ENCODE measurements at places on chromosomes 16 and 17. TPM values are rescaled to one million over a fixed set of nuclear protein-coding genes. Genes with fewer than 3 reads are reported as not detected.

The PHLPP2 gene
- 2.3 TPM for total RNA-seq

The CACNA1H gene
- 0.24 TPM for total RNA-seq

The DCTPP1 gene
- total RNA-seq: 31.3 TPM

The C16orf54 gene
- total RNA-seq: not detected

All from tracheal epithelial cell (primary cell).